ENCODE measurements at places on chromosomes 5 and 9. TPM values are rescaled to one million over a fixed set of nuclear protein-coding genes. Genes with fewer than 3 reads are reported as not detected.

ANXA2R gene
- 4.4 TPM for total RNA-seq

ACTBL2 gene
- not detected for total RNA-seq

- H3K27me3 ChIP-seq, result no peaks in the 10 kb centered on the region
- DNase-seq, result no peak
- H3K4me3 ChIP-seq, result no peak overlapping the region
- no peak overlapping the region for H3K27ac ChIP-seq
- H3K36me3 ChIP-seq, result no peaks in the 10 kb centered on the region
Measured at GRCh38 chr9:14147738-14148137, 166.2 kb downstream of the NFIB start.

GRCh38 chr5:157630341-157630740 lies 21.9 kb downstream of the SOX30 start:
- no peak overlapping the region for H3K27ac ChIP-seq
- no peaks in the 10 kb centered on the region for H3K36me3 ChIP-seq
- no peak for DNase-seq
- no peak overlapping the region for H3K4me3 ChIP-seq
- no peaks in the 10 kb centered on the region for H3K4me1 ChIP-seq
- no peaks in the 10 kb centered on the region for H3K27me3 ChIP-seq

- no peaks in the 10 kb centered on the region for H3K36me3 ChIP-seq
- H3K4me1 ChIP-seq, result no peaks in the 10 kb centered on the region
- no peak for DNase-seq
- H3K27ac ChIP-seq, result no peak overlapping the region
- H3K27me3 ChIP-seq, result no peaks in the 10 kb centered on the region
Measured at GRCh38 chr5:142175461-142176142, 67.0 kb downstream of the NDFIP1 start.

DNA sequence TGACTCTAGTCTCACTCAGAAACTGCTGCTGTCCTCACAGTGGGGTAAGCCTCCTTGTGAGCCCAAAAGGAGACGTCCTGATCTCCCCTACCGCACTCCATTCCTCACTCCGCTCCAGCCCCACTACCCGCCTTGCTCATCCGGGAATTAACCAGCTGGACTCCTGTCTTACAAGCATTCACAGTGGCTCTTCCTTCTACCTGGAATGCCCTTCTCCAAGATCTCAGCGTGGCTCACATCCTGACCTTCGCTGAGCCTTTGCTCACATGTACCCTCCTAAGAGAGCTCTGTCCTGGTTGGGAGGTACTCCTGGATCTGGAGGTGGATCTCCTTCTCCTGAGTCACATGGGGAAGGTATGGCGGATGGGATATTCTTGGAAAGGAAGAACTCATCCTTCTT lies 10.7 kb upstream of the KLF9 start:
- no peaks in the 10 kb centered on the region for H3K27me3 ChIP-seq
- peaks cover 23% of the 10 kb centered on the region for H3K4me1 ChIP-seq
- H3K36me3 ChIP-seq, result no peaks in the 10 kb centered on the region
- DNase-seq, result no peak

Data from lower lobe of right lung (tissue), 2 donors.